Activated CD4-positive, alpha-beta T cell treated with anti-CD3 and anti-CD28 coated beads for 48 hours (primary cell): ENCODE measurements at places on chromosomes 5 and 9.
A peak's percentile ranks its signal among the peaks of the same experiment; 100 is the strongest.

DNA sequence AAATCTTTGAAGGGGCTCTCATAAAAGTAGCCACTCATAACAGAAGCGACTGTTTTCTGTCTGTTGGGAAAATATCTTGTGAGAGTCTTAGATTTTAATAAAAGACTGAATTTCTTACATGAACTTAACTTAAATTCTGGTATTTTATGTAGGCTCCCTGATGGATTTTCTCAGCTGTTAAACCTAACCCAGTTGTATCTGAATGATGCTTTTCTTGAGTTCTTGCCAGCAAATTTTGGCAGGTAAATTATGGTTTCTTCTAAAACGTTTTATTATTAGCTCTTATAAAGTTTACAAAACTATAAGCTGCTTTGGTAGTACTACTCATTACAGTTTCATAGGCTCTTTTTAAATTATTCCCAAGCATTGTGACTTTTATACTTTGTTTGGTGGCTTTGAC, 87.0 kb downstream of the ERBIN start:
- DNase-seq = no peak

DNA sequence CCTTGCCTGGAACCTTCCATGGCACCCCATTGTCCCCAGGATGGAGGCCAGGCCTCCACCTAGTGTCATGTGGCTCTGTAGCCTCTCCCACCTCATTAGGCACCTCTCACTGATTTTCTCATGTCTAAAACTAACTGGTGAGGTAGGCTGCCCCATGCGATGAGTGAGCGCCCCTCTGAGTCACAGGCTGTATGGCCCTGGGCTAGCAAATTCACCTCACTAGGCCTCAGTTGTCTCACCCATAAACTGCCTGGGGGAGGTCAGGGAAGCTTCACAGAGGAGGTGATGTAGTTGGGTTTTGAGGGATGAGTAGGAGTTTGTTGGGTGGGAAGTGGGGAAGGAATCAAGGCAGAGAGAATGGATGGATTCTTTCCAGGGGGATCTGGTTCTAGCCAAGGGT, 8.8 kb downstream of the RXRA start:
- DNase-seq = peak; percentile 25

- no peak for DNase-seq
These were observed 13.7 kb downstream of the CMYA5 start for GRCh38 chr5:79703381-79703645.

DNA sequence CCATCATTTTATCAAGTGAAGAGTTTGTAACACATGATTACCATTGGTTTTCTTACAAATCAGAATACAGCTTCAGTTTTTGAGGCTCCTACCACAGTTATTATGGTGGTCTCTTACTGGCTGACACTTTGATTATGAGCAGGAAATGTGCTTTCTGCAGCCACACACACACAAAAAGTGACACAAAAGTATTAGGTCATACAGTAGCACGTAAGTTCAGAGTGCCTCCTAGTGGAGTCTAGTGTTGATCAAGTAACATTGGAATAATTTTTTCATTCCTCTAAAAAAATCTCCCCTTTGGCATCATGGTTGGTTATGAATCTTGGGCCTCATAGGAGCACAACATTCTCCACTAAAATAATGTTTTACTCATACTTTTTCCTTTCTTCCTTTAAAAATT, 37.6 kb downstream of the PAM start:
- no peak for DNase-seq

- DNase-seq = no peak
These were observed 58.3 kb downstream of the PTTG1 start for GRCh38 chr5:160479926-160480325.

- no peak for DNase-seq
These were observed 108.1 kb downstream of the TMEM174 start for GRCh38 chr5:73280821-73281746.

DNA sequence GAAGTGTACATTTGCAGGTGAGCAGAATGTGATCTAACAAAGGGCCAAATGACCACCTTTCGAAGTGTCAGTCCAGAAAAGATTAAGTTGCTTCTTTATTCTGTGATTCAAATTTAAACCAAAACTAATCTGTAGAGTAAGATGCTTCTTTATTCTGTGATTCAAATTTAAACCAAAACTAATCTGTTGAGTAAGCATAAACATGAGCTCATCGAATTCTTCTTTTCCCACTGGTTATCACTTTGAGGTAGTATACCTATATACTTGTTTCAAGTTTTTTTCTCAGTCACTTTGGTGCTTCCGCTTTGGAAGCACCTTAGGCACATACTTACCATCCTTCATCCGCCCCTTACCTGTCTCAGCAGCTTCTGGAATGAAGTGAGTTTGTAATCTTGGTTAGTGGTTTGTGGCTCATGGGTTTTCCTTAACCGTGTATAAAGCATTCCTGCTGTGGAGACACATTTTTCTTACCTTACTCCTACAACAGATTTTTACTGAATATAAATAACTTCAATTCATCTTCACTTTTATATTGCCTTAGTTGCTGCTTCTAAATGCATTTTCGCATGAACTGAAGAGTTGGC, 40.7 kb upstream of the CTXN3 start:
- no peak for DNase-seq

GRCh38 chr5:30736669-30737068, 456.8 kb upstream of the CDH6 start:
- DNase-seq = no peak

DNA sequence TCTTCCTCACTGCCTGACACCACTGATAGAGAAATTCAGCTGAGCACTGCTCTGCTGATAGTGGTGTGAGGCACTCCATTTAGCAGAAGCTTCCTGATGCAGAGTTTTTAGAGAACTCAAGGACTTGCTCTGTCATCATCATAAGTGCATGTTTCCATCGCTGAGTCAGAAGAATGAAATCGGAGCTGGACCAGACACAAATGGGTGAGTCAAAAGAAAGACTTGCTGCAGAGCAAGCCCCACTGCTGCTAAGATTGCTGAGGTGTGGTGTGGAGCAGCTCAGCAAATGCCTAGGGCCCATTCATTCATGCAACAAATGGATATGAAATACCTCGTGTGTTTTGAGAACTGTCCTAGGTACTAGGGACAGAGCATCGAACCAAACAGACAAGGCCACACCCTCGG, 410.2 kb upstream of the SLC30A5 start:
- no peak for DNase-seq

- DNase-seq = no peak
These were observed 27.7 kb upstream of the GABRP start for GRCh38 chr5:170755679-170756456.

DNA sequence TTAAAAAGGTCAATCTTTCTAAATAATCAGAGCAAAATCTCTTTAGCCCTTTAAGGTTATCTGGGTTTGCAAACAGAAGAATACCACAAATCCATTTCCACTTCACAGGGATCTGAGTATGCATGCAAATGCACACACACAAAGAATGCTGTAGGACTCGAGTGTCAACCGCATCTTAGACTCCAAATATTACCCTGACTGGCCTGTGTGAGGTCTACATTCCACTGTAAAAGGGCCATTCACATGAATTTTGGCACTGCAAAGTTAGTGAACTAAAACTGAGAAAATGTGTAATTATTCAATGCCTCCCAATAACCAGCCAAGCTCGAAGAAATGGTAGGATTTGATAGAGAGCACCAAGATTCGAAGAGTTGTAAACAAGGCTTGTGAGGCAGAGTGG, 199.9 kb downstream of the AGTPBP1 start:
- DNase-seq = no peak

DNA sequence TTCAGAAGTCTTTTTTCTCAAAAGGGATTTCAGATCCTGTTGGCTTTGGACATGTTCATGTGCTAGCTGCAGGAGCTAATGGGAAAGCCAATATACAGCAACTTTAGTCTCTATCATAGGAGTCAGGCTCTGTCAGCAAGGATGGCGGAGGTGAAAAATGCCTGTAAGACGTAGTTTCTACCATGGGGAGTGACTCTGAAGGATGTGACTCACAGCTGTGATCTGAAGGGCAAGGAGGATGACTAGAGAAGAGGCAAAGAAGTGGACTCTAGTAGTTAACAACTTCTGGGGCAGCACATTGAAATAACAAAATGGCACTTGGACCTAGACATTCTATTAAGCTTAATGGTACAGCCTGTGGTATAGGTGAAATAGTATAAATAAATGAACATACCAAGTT, 3.1 kb upstream of the NDUFS4 start:
- no peak for DNase-seq

GRCh38 chr9:87676976-87677775, 48.7 kb upstream of the CTSL start:
- no peak for DNase-seq

- peak; percentile 10 for DNase-seq
These were observed 32.8 kb upstream of the SPRY4 start for GRCh38 chr5:142357469-142358090.
